Esophagus mucosa (tissue), 1 donor: ENCODE measurements at places on chromosomes 5 and 9. TPM values are rescaled to one million over a fixed set of nuclear protein-coding genes. Genes with fewer than 3 reads are reported as not detected.

NUP155 gene
- 21.1 TPM for total RNA-seq

NDUFAF2 gene
- 26.5 TPM for total RNA-seq

CDH6 gene
- 0.60 TPM for total RNA-seq

PLAC8L1 gene
- 0.52 TPM for total RNA-seq

DRD1 gene
- not detected for total RNA-seq

LRRC19 gene
- total RNA-seq = 0.08 TPM

PCDHGC3 gene
- total RNA-seq = 38.8 TPM

FAM163B gene
- not detected for total RNA-seq

RHOBTB3 gene
- 3.6 TPM for total RNA-seq

ARHGEF28 gene
- 7.8 TPM for total RNA-seq

BTNL3 gene
- total RNA-seq = not detected

PCDHGA4 gene
- 0.48 TPM for total RNA-seq

PTGDS gene
- 18.4 TPM for total RNA-seq

HARS2 gene
- total RNA-seq = 14.0 TPM

SPATA31E1 gene
- not detected for total RNA-seq

PGM5 gene
- 4.1 TPM for total RNA-seq

GRIN3A gene
- total RNA-seq = not detected

LECT2 gene
- total RNA-seq = not detected

FOXD4L4 gene
- total RNA-seq = 0.52 TPM

ARHGEF37 gene
- total RNA-seq = 23.6 TPM

MAMDC2 gene
- 1.3 TPM for total RNA-seq

OLFML2A gene
- total RNA-seq = 12.3 TPM

TXNDC8 gene
- not detected for total RNA-seq

FAM78A gene
- total RNA-seq = 0.72 TPM

PAEP gene
- not detected for total RNA-seq

OTULINL gene
- total RNA-seq = 0.88 TPM

PCDHGB4 gene
- 2.8 TPM for total RNA-seq

HNRNPK gene
- 349 TPM for total RNA-seq

GPR150 gene
- not detected for total RNA-seq

MEIKIN gene
- not detected for total RNA-seq

RMND5B gene
- total RNA-seq = 71.5 TPM

TMC1 gene
- total RNA-seq = 3.3 TPM

C5orf58 gene
- total RNA-seq = not detected

RABGAP1 gene
- 39.6 TPM for total RNA-seq
